Ammon's horn (tissue), 1 donor: ENCODE measurements at places on chromosomes 5 and 9.

DNA sequence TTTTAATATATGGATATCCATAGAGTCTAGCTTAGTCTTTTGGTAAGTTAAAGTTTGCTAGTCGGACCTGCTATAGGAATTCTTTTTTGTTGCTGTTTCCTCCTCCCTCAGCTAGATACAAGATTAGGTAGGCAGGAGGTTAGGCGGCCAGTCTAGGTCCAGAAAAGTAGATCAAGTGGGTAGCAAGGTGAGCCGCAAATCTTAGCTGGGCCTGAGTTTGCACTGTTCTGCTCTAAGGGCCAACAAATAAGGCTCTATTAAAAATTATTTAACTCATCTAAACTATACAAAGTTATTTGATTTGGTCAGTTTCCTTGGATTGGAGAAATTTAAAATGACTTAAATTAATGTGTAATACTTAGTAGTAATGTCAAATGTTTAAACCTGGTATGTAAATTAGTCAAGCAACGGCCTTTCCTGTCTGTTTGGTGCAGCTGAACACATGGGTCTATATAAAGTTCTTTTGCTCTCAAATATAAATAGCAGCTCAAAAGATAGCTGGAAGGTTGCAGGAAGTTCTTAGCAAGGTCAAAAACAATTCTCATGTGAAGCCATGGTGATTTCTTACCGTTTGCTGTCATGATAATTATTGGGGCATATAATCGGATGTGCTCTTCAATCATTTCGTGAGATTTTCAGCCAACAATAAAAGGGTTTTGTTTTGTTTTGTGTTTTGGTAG lies 72.0 kb downstream of the PRKACG start:
- DNase-seq = no peak

DNA sequence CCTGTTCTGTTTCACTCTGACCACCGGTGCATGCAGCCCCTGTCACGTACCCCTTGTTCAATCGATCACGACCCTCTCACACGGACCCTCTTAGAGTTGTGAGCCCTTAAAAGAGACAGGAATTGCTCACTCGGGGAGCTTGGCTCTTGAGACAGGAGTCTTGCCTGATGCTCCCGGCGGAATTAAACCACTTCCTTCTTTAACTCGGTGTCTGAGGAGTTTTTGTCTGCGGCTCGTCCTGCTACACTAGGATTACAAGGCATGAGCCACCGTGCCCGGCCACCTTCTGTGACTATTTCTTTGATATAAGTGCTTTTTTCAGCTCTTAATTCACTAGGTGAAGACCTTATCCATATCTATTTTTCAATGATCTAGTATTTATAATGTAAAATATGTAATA lies 167.5 kb downstream of the TTC39B start:
- DNase-seq = no peak

DNA sequence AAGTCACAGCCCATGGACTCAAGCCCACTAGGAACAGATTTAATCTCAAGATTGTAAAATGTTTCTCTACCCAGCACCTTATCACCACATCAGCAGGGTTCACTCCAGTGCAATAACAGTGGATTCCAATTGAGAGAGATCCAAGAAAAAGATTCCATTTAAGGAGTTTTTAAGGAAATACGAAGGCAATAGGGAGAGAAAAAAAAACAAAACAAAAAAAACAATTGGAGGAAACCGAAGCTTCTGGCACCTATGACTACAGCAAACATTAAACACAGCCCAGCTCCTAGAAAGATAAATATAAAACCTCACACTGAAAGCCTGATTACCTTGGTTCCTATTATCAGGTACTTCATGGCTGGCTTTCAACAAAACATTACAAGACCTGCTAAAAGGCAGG lies 192.7 kb downstream of the DAB2IP start:
- DNase-seq = no peak

- no peak for DNase-seq
Observed at GRCh38 chr5:57550132-57550531, 67.5 kb upstream of the ACTBL2 start.

- no peak for DNase-seq
Observed at GRCh38 chr9:113964495-113965170, 88.5 kb downstream of the ZNF618 start.

DNA sequence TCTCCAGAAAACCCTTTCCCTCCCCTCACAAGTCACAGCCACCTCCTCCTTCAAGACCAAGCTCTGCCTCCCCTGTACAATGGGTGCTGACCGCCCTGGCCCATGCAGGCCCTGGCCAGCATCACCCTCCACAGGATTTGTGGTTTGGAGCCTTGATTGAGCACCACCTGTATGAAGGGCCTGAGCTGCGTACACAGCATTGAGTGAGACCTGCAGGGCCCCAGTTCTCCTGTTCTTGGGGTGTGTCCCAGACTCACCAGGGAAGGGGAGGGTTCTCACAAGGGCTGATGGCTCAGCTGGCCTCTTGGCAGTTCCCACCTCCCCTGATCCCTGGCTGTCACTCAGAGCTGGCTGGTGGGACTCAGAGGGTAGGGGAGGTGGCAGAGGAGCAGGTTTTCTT lies 63.7 kb upstream of the IER5L start:
- no peak for DNase-seq

DNA sequence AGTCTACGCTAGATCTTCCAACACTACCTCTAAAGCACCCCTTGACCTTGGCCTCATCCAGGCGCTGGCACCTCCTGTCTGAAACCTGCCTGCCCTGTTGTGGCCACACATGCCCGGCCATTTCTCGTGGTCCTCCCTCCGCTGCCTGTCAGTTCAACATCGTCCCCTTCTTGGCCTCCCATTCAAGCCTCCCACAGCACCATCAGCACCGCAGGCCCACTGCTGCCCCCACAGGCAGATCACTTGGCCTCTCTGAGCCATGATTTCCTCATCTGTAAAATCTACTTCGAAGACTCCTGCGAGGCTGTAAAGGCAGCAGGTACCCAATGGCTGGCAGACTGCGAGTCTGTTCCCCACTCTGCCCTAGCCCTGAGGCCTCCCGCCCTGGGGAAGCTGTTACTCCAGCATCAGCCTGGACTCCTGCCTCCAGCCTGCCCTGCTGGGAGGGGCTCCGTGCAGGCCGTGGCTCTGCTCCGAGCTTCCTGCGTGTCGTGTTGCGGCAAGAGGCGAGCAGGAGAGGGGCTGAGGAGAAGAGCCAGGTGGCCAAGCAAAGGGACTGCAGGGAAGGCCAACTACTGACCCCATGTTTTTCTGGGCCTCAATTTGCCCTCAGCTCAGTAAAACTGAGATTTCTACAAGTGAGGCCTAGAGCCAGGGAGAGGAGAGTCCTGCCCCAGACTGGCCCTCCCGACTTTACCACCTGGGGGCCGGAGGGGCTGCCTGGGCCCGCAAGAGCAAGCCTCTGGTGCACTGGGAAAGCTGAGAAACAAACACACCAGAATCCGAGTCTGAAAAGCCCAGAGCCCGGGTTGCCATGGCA lies 70.5 kb upstream of the LRRTM2 start:
- DNase-seq = peak; percentile 48

DNA sequence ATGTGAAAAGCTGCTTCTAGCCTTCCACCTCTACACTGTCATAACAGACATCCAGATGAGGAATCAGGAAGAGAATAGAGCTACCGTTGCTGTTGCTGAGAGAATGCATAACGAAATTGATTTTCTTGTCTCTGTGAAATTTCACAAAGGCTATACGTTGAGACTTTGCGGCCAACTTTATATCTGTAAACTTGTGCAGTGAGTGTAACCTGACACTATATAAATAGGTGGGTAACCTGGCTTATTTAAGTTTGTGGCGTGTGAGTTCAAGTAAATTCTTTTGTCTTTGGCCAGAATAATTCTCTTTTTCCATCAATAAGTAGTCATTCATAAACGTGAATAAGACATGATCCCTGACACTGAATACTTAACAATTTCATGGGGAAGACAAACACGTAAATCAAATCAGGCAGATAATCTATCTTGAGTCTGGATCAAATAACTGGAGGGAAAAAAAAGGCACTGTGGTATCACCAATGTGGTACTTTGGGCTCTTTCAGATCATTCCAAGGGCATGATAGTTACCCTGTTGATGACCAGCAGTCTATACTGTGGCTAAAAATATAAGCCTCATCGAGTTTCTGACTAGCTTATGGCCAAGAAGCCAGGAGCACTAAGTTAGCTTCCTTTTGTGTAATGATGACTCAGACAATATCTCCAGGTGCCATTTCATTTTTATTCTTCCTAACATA lies 98.2 kb upstream of the RASA1 start:
- DNase-seq = no peak

GRCh38 chr5:4387290-4387689 lies 752.8 kb upstream of the ADAMTS16 start:
- no peak for DNase-seq

GRCh38 chr5:96528826-96529474 lies 95.9 kb upstream of the PCSK1 start:
- DNase-seq = no peak

GRCh38 chr9:72315089-72315509 lies 49.9 kb downstream of the ZFAND5 start:
- peak; percentile 71 for DNase-seq

- DNase-seq = no peak
Observed at GRCh38 chr5:54988817-54989216, 3.4 kb upstream of the ESM1 start.

DNA sequence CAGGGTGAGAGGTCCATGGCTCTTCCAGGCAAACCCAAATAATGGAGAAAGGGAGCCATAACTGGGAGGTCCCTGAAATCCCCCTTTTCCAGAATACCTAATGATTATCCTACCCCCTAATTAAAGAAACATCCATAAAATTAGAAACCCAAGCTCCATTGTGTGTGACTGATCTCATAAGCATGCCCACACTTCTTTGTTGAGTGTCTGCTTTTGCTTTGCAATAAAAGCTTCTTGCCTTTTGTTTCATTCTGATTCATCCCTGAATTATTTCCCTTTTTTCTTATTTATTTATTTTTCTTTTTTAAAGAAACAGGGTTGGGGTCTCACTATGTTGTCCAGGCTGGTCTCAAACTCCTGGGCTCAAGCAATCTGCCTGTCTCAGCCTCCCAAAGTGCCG lies 33.1 kb downstream of the BTF3 start:
- DNase-seq = no peak

DNA sequence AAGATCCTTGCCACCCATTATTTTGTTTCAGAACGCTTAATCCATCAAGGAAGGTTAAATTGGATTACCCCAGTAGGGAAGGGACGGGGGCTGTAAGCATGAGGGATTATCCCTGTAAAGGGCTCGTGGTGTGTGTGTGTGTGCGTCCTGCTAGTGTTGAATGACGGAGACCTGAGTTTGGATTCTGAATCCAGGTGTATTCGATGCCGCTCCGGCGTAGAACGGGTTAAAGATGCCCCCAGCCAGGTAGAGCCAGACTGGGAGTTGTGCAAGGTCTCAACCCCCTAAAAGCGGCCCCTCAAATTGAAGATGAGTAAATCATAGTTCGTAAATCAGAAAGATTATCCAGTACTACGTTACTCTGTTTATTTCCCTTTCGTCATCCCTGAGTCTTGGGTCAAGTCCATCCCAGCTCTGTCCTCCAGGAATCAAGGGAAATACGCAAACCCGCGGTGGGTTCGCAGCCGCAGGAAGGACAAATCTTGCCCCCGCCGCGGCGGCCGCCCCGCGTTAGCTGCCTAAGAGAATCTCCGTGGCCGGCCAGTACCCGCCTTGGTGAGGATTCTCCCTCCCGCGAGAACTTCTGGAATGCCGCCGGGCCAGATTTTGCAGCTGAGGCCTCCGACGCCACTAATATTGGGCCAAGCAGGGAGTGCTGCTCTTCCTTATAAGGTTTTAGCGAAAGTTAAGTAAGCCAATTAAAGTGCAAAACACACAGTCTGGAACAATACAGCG lies 586 bp upstream of the MTAP start:
- peak; percentile 62 for DNase-seq

DNA sequence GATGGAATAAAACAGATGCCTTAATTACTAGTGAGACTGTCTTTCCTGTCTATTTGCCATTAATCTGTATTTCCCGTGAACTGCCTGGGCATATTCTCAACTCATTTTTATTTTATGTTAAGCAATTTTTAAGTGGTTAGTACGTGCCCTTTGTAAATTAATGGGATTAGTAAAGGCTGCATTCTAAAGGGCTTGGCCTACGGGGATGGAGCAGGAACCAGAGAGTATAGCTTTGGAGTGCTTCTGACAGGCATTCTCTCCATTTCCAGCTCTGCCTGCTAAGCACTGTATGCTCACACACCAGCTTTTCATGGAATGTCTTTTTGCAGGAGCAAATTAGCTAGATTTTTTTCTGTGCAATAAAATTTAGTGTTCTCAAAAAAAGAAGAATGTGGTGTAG lies 241.2 kb downstream of the MCTP1 start:
- DNase-seq = no peak

DNA sequence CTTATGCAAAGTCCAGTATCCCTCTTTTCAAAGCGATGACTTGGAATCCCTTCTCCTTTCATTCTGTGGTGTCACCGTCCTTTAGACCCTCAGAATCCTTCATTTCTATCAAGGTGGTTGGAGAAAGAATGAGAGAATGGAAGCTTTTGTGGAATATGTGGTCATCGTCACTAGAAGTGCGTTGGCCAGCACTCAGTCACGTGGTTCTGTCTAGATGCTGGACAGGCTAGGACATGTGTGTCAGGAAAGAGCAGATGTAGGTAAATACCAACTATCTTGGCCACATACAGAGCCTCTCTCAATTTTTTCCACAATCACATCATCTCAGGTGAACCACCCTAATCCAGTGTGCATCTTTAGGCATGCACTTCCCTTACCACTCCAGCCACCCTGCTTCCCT lies 206.0 kb downstream of the ARRDC3 start:
- DNase-seq = no peak

- no peak for DNase-seq
Observed at GRCh38 chr9:129235931-129236331, 57.9 kb upstream of the IER5L start.

DNA sequence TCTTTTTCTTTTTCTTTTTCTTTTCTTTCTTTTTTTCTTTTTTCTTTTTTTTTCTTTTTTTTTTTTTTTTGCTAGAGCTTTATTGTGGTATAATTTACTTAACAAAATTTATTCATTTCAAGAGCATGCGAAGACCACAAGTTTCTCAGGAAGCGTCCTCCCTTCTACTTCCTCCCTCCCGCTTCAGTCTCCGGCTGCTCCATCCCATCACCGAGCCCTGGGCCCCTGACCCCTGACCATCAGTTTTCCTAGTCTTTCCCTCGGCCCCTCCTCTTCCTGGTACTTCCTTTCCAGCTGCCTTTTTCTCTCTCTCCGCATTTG lies 34.7 kb downstream of the C9orf152 start:
- no peak for DNase-seq

DNA sequence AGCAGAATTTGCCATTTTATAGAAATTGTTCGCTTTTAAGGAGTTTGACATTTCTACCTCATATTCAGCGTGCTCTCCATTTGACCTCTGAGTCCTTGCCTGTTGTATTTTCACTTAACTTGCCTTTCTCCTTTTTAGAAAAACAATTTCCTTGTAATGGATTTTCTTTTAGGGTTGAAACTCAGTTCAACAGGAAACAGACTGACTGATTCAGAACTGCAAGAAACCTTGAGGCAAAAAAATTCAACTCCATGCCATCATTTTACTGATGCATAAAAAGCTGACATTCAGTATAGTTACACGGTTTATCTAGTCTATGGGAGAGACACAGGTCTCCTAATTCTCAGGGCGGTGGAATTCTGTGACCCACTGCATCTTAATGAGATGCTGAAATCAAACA lies 59.8 kb downstream of the MRPS30 start:
- no peak for DNase-seq
